ENCODE measurements at places on chromosomes 7 and 10. TPM values are rescaled to one million over a fixed set of nuclear protein-coding genes. Genes with fewer than 3 reads are reported as not detected.

Gene TRIM73
- total RNA-seq, result 3.5 TPM

Gene CDC14C
- total RNA-seq, result not detected

Gene DYNC1I1
- not detected for total RNA-seq

Gene FBXO24
- total RNA-seq, result 2.6 TPM

Gene CTAGE4
- total RNA-seq, result 3.1 TPM

Gene LBX1
- not detected for total RNA-seq

Gene LEP
- not detected for total RNA-seq

Gene HABP2
- total RNA-seq, result not detected

Gene NYAP1
- 0.24 TPM for total RNA-seq

Gene CLDN3
- not detected for total RNA-seq

Gene RPEL1
- 0.10 TPM for total RNA-seq

Gene PNLIPRP3
- not detected for total RNA-seq

Gene CALY
- not detected for total RNA-seq

Gene HYAL4
- not detected for total RNA-seq

Gene HMX3
- total RNA-seq, result 0.24 TPM

Gene FAM237B
- total RNA-seq, result not detected

Gene CUTC
- total RNA-seq, result 26.6 TPM

Gene TNKS2
- total RNA-seq, result 35.7 TPM

Gene NPSR1
- total RNA-seq, result not detected

Gene ZNF853
- total RNA-seq, result 1.2 TPM

Gene NAT16
- not detected for total RNA-seq

Gene CFTR
- total RNA-seq, result not detected

Gene CYP26A1
- total RNA-seq, result not detected

Gene KAZALD1
- total RNA-seq, result 0.58 TPM

Gene DRGX
- not detected for total RNA-seq

Gene EVX1
- total RNA-seq, result not detected

Gene PTPRN2
- total RNA-seq, result 0.51 TPM

Gene CDHR1
- total RNA-seq, result 0.75 TPM

Gene OR2A42
- total RNA-seq, result not detected

Gene CHST3
- total RNA-seq, result 0.19 TPM

Gene EBLN1
- total RNA-seq, result not detected

Gene LOXL4
- total RNA-seq, result not detected

Gene GPR22
- not detected for total RNA-seq

Gene PANK1
- total RNA-seq, result 2.1 TPM

Gene TSC22D4
- 87.8 TPM for total RNA-seq

Gene CDNF
- total RNA-seq, result 1.8 TPM

Gene AKR1D1
- not detected for total RNA-seq

Gene PCLO
- total RNA-seq, result 0.02 TPM

Gene SEC24C
- 90.7 TPM for total RNA-seq

Gene MGAM2
- not detected for total RNA-seq

Gene NPTX2
- total RNA-seq, result not detected

Gene HOXA9
- total RNA-seq, result 0.19 TPM

Gene TMEM184A
- total RNA-seq, result not detected

Gene PHKG1
- total RNA-seq, result 2.4 TPM

Gene GNGT1
- not detected for total RNA-seq

Gene STRIP2
- total RNA-seq, result 62.0 TPM

Gene SFTPA1
- total RNA-seq, result not detected

Gene UPK3B
- total RNA-seq, result 0.65 TPM

Gene CPEB3
- 1.6 TPM for total RNA-seq

Gene TMEM196
- not detected for total RNA-seq

Gene C7orf25
- 4.3 TPM for total RNA-seq

Gene DGKI
- 7.0 TPM for total RNA-seq

Measured in activated CD4-positive, alpha-beta memory T cell treated with anti-CD3 and anti-CD28 coated beads for 36 hours (primary cell).